ENCODE measurements at places on chromosomes 7 and 10.

GRCh38 chr10:12848439-12849173, 152.9 kb downstream of the CCDC3 start:
- DNase-seq = no peak

DNA sequence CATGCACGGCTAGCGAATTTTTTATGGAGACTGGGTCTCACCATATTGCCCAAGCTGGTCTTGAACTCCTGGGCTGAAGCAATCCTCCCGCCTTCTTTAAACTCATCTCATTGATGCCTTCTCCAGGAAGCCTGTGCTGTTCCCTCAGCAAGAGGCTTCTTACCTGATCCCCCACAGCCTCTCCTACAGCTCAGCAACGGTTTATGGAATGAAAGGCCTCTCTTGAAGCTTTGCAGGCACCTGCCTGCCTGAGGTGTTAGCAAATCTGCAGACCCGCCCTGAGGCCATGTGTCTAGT, 468 bp upstream of the TRIM56 start:
- no peak for DNase-seq

GRCh38 chr7:111238886-111239285, 148.0 kb downstream of the LRRN3 start:
- DNase-seq = no peak

GRCh38 chr10:11235771-11236170, 218.1 kb downstream of the CELF2 start:
- no peak for DNase-seq

- peak; percentile 34 for DNase-seq
Observed at GRCh38 chr10:31138026-31138553, 106.4 kb upstream of the ZNF438 start.

DNA sequence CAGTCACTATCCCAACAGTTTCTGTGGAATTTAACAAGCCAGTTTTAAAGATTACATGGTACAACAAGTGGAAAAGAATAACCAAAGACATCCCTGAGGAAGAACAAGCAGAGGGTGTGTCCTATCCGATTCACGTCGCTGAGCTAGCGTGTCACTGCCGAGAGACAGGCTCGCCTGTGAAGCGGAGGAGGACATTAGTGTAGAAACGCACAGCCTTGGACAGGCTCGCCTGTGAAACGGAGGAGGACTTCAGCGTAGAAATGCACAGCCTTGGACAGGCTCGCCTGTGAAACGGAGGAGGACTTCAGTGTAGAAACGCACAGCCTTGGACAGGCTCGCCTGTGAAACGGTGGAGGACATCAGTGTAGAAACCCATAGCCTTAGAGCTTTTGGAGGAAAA, 52.7 kb upstream of the INPP5A start:
- DNase-seq = no peak

DNA sequence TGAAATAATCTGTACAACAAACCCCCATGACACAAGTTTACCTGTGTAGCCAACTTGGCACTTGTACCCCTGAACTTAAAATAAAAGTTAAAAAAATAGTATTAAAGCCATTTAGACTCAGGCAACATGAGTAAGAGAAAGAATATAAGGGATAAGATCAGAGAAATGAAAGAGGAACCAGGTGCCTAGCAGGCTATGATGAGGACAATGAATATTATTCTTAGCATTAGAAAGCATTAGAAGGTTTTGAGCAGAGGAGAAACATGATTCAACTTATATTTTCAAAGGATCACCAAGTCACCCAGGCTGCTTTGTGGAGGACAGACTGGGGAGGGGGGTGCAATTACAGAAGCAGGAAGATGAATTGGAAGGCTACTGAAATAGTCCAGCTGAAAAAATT, 48.1 kb upstream of the TES start:
- DNase-seq = peak; percentile 37

DNA sequence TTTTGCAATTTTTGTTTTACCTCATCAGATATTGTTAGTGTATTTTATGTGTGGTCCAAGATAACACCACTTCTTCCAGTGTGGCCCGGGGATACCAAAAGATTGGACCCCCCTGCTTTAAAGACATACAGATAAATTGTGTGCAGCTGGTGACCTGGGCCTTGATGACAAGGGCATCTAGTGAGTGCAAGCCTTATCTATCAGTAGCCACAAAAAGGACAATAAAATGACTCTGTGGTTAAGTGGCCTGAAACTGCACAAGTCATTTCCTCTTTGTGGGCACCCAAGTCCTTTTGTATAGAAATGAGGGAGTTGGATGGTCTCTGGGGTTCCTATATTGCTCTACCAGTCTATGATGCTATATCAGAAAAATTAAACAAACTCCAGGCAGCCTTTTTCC, 98.1 kb downstream of the PARD3 start:
- peak; percentile 91 for DNase-seq

- DNase-seq = peak; percentile 63
Observed at GRCh38 chr10:11782793-11783557, 40.2 kb upstream of the PROSER2 start.

DNA sequence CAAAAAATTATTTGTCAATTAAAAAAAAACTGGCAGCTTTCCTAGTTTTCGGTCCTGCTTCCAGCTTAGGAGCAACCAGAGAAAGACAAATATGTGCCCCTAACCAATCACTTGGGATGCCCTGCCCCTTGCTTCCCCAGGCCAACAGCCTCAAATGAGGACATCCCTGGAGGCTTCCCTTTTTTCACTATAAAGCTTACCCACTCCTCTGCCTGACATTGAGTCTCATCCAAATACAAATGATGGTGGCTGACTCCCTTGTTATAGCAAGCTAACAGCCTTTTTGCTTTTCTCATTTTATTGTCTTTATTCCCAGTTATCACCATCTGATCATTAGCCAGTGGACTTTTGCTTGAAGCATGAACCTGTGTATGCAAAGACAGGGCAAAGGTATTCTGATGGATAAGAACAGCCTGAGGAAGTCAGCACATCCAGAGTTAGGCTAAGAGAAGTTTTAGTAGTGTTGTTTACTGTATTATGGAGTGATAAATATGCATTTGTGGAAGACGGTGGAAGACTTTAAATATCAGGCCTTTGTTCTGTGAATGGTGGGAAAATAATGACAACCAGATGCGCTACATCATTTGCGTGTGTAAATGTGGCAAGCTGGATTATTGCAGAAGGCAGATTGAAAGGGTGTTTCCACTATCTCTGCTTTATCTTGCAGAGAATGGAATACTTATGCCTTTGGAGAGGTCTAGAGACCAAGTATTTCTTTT, 1.7 kb upstream of the CCM2 start:
- no peak for DNase-seq

DNA sequence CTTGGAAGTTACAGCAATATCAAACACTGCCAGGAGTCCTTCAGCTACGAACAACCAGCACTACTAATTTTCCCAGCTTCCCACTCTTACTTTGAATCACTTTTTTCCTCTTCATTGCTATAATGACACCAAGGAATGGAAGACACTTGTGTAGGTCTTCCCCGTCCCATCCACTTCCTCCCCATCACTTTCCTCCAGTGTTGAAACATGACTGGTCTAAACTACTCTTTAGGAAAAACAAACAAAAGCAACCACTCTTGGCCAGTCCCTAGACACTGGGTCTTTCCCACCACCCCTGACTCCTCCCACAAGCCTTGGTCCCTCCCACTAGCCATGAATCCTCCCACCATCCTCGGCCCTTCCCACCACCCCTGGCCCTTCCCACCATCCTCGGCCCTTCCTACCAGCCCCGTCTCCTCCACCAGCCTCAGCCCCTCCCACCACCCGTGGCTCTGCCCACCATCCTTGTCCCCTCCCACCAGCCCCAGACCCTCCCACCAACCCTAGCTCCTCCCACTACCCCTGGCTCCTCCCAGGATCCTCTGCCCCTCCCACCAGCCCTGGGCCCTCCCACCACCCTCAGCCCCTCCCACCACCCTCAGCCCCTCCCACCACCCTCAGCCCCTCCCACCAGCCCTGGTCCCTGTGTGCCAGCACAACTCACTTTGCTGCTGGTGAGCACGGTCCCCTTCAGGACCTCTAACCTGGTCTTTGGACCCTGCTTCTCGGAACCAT, 68.5 kb downstream of the CXCL12 start:
- DNase-seq = no peak

DNA sequence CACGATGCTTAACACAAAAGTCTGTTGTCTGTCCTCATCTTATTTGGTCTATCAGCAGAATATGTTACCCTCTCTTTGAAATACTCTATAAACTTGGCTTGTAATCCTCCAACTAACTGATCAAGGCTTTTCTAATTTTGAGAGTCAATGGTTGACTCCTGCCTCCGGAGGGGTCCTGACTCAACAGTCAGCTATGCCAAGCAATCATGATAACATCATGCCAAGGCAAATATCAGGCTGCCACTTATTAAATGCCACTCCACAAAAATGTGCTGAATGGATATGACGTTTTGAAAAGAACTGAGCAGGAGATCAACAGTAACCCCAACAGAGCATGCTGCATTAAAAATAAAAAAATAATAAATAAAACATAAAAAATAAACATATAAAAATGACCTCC, 116.1 kb downstream of the PARD3 start:
- no peak for DNase-seq

DNA sequence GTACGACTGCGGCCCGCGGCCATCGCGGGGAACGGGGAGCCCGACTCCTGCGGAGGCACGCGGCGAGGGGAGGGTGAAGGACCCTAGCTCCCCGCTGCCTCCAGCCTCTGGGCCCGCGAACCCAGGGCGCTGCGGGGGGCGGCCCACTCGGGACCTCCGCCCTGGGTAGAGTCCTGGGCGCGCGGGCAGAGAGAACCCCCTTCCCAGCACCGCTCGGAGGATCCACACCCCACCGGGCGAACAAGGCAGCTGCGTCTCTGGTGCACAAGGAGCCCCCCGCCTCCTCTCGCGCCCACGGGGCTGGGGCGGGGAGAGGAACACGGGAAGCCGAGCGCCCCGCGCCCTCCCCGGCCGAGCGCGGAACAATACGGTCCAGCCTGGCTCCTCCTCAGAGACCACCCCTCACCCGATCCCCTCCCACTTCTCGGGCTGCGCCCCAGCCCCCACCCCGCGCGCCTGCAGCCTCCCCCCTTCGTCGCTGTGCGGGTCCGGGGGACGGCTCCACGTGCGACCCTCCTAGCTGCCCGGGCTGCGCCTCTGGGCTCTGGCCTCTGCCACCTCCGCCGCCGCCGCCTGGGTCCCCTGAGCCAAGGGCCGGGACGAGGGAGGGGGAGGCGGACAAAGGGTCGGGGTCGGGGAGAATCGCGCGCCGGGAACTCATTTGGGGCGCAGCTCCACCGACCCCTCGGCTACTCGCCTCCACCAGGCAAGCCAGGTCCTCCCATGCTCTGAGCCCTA, at the start of gene WDR86:
Gene WDR86, minus strand, starts transcription at position 372 of the 738 bp plus-strand sequence. CDS start 449 bp downstream, outside the sequence.
- no peak for DNase-seq

DNA sequence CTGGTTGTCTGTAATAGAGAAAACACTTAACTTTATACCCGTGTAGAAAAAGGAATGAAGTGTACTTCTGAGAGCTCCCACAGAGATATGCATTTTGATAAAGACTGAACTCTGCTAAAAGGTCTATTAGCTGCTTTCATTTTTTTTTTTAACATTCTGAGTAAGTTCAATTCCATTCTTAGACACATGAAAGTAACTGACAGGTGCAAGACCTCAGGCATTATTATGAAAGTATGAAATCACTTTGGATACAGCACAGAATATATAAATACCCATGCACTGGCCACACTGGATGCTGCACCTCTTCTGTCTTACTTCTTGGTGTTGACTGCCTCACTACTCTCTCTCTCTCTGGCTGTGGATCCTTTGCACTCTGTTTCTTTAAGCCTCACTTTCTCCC, 46.2 kb downstream of the VWDE start:
- DNase-seq = no peak

- DNase-seq = peak; percentile 39
Observed at GRCh38 chr7:137454246-137454724, 110.8 kb upstream of the PTN start.

DNA sequence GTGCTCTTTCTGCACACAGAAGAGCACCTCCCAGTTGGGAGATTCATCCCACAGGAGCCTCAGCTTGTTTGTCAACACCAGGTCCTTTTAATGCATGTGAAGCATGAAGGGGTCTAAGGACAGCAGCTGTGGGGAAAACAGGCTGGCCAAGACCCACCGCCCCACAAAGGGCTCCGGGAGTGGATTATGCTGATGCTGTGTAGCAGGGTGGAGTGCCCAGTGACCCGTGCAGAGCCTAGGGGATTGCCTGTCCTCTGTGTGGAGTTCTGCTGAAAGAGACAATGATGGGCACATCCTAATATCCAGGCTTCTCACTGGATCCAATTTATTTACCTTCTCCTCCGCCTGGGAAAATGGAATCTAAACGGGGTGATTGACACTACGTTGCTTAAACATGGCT, 74.0 kb downstream of the PIP4K2A start:
- DNase-seq = no peak

DNA sequence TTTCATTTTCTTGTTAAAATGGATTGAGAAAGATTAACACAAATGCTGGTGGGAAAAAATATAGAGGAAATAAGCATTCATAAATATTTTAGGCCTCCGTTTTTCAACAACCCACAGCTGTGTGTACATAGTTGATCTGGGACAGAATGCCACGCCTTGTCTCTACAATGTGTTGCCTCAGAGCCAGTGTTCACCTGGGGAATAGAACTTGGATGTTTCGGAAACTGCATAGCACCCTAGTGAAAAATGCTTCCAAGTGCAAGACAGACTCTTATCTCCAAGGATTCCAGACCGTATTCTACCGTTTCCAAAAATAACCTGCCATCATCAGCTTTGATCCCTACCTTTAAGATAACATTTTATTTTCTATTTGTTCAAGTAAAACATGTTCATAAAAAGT, 260.9 kb downstream of the SDK1 start:
- no peak for DNase-seq

DNA sequence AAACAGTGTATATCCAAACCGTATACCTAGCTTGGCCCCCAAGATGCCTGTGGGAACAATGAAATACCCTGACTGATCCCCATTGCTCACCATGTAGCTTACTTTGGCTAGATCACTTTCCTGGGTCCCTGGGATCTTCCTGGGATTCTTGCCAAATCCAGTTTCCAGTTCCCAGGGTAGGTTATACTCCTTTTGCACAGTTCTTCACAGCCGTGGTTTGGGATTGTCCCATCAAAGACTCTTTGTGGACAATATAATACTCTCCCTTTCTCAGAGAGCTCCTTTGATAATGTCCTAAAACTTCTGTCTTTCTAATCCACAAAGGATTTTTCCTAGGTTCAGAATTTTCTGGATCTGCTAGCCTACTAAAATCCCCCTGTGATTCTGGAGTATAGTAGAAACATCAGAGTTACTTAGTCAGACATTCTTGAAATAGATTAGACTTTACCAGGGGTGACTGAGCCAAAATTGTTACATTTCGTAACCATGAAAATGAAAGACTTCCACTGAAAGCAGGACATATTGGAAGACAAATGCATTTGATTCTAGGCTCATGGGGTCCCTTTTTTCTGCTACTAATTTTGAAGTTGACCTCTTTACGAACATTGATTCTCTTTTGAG, 388.3 kb upstream of the ETV1 start:
- DNase-seq = no peak

DNA sequence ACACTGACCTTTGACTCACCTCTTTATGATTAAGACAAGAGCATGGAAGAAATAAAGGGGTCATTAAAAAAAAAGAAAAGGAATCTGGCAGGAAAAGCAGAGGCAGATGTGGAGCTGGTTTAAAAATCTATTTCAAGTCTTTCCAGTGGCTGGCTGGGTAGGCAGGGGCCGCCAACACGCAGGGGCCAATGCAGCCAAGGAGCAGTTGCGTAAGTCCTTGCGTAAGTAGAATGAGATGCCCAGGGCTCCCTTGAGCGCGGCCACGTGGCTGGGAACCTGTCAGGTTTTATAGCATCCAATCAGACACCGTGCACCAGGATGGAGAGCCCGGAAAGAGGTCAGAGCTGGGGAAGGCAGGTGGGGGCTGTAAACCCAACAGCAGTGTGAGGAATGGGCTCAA, 123.8 kb upstream of the INSYN2A start:
- DNase-seq = no peak

- DNase-seq = no peak
Observed at GRCh38 chr7:107944411-107945169, 53.6 kb downstream of the DLD start.

- no peak for DNase-seq
Observed at GRCh38 chr7:52365349-52365748, 670.1 kb upstream of the POM121L12 start.

Data from MV-4-11 (cell line).